A549 treated with CpdA at 1 μM for 4 hours (cell line): ENCODE measurements at places on chromosomes 4 and X. TPM values are rescaled to one million over a fixed set of nuclear protein-coding genes. Genes with fewer than 3 reads are reported as not detected.

Gene MGAT4D
- total RNA-seq = not detected in 5 replicates

Gene FAM199X
- total RNA-seq = 13.9 to 17.8 TPM (median 16.7 TPM) in 5 replicates

Gene CLIC2
- total RNA-seq = 0.12 to 0.19 TPM (median 0.14 TPM) in 4 of 5 replicates, not detected in the other

Gene FAM53A
- total RNA-seq = 0.49 to 1.4 TPM (median 1.0 TPM) in 5 replicates

Gene FRAS1
- total RNA-seq = 1.9 to 3.1 TPM (median 2.9 TPM) in 5 replicates
